ENCODE measurements at places on chromosomes 5 and 9.

- no peak for DNase-seq
Measured at GRCh38 chr5:98755406-98755805, 18.1 kb upstream of the RGMB start.

DNA sequence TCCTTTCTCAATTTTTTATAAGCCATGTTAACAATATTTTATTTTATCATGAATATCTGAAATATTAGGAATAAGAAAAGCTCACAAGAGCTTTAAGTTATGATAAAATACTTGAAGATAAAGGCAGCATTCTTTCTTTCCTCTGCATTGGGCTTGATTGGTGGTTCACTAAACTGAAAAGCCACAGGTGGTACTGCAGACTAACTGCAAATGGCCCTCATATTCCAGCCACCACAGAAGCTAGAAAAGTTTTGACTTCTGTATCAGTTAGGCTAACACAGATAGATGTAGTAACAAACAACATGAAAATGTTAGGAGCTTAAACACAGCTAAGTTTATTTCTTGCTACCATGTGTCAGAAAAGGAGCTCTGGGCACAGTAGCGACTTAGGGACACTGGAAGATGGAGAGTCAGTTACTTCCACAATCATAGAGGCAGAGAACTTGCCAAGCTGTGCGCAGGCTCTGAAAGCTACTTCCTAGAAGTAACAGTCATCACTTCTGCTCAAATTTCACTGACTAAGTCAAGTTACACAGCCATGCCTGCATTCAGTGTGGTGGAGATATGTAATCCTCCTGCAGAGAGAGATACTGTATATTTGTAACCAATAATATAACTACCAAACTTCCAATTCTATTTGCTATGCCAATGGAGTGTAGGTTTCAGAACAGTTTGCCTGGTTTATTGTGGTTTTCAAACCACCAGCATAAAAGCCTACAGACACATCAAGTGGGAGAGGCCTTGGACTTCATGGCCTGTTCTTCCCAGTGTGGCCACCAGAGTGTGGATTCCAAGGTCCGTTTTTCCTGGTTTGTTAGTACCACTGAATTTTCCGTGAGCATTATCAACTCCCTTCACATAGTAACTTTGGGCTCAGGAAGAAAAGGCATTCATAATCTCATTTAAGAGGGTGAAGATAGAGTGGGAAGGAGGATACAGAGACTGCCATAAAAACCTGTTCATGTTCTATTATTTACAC lies 268.3 kb downstream of the PJA2 start:
- DNase-seq: no peak

GRCh38 chr9:137025517-137025966 lies 2.5 kb downstream of the ABCA2 start:
- peak; percentile 81 for DNase-seq

GRCh38 chr5:124737651-124738050 lies 8.8 kb downstream of the ZNF608 start:
- DNase-seq: no peak

DNA sequence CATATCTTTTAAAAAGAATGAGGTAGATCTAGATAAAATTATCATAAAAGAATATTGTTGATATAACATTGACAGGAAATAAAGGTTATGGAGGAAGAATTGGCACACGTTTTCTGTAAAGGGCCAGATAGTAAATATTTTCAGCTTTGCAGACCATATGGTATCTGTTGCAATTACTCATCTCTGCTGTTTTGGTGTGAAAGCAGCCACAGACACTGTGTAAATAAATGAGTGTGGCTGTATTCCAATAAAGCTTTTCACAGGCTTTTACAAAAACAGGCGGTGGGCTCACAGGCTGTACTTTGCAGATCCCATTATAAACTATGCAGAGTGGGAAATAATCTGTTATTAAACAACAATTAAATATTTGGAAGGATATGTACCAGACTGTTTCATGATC lies 87.4 kb downstream of the SGCD start:
- no peak for DNase-seq

DNA sequence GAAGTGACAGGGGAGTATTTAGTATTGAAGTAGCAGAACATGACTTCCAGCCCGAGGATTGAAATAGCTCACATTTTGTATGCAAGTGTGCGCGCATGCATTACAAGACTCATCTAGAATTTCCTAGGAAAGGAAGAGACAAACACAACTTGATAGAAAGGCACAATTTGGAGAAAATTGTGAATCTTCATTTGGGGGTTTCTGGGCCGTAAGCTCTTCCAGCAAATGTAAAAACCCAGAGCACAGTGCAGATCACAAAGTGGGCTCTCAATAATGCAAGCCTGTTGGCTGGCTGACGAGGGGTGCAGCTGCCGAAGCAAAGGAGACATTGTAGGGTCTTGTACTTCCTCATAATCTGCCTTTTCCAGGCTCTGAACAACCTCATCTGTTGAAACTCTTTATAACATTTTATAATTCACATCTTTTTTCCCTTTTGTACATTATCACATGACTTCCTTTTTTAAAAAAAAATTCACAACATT lies 109.0 kb downstream of the BAAT start:
- DNase-seq: no peak

DNA sequence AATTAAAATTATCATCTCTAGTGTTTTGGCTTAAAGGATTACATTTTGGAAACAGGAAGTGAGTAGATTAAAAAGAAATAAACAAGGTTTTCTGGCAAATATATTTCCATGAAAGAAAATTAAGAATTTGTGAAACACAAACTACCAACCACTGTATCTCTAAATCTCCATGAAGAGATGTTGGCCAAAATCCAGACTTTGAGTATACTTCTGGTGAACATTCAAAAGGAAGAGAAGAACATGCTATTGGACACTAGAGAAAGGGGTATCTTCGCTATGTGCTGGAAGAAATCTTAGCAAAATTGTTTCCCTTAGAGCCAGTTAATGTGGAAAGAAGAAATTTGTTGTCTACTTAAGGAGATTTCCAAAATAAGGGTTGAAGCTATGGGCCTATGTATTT lies 710.4 kb upstream of the CTNND2 start:
- DNase-seq: no peak

DNA sequence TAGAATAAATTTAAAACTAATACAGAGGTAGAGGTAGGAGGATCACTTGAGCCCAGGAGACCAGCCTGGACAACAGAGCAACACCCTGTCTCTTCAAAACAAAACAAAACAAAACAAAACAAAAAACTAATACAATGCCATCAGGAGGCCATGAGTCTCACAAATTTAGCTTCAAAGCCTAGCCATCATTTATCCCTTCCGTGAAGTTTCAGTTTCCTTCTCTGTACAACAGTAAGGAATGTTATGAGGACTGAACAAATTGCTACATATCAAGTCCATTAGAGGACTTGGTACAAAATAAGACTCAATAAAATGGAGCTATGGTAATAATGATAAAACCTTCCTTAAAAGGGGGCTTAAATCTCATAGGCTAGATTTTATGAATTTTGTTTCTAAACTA lies 60.8 kb downstream of the MAPKAP1 start:
- no peak for DNase-seq

DNA sequence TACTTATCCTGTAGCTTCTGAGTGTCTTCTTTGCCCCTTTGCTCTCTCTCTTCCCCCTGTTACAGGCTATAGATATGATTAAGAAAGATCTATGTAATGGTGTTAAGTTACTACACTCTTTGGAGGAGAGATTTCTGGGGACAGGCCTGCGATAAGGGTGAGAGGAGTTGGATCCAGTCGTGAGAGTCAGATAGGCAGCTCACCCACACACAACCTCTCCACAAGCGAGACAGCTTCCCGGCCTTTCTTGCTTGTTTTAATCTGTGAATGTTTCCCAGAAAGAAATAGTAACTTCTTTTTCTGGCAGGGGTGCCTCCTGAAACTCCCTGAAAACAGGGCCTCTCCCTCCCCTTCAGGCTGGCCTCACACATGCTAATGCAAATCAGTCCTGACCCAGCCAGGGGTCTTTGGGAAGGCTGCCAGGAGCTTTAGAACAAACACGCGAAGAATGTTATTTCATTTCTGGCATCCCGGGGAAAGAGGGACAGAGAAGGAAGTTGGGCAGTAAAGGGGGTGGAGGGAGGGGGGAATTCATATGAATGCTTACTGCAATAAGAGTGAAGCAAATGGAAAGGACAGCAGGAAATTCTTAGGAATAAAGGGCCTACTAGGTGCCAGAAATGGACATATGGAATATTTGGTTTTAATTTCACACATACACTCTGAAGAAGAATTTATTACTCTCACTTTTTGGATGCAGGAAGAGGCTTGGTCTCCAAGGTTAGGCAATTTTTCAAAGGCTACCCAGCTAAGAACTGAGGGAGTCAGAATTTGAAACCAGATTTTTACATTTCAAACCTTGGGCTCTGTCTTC lies 215.8 kb upstream of the TRIM32 start:
- DNase-seq: no peak

- DNase-seq: no peak
Measured at GRCh38 chr5:81895307-81895706, 76.5 kb upstream of the ATG10 start.

DNA sequence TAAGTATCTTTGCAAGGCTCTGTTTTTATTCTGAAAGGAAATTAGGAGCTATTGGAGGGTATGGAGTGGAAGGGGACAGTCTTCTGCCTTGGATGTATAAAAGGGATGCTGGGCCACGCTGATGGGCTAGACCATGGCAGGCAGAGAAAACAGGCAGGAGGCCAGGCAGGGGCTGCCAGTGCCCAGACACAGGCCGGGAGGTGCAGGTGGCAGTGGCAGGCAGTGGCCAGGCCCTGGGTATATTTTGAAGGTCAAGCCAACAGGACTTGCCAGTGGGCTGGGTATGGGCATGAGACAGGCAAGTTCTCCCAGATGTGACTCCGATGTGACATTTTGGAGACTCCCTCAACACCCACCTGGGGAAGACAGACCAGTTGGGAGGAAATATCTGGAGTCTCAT lies 131.9 kb downstream of the KCNIP1 start:
- no peak for DNase-seq

DNA sequence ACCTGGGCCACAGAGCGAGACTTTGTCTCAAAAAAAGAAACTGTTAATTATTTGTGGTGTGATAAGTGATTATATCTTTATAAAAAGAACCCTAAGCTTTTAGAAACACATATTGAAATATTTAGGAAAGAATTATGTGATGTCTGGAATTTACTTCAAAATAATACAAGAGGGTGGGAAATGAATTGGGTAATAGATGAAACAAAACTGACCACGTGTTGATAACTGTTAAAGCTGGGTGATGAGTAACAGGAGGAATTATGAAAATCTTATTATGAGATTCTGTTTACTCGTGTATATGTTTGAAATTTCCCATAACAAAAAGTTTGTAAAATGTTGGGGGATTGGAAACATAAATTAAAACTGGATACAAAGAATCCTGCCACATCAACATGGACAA lies 33.0 kb upstream of the PPP2CA start:
- DNase-seq: no peak

- DNase-seq: no peak
Measured at GRCh38 chr5:1390861-1391600, 46.1 kb upstream of the CLPTM1L start.

DNA sequence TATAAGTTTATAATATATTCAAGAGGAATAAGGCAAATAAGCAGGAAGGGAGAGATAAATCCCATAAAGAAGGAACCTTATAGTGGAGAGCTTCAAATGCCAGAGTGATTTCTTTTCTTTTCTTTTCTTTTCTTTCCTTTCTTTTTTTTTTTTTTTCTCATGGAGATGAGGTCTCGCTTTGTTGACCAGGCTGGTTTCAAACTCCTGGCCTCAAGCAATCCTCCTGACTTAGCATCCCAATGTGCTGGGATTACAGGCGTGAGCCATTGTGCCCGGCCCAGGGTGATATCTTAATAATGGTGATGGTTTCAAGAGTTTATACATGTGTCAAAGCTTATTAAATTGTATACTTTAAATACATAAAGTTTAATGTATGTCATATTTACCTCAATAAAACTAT lies 19.6 kb upstream of the FOCAD start:
- no peak for DNase-seq

DNA sequence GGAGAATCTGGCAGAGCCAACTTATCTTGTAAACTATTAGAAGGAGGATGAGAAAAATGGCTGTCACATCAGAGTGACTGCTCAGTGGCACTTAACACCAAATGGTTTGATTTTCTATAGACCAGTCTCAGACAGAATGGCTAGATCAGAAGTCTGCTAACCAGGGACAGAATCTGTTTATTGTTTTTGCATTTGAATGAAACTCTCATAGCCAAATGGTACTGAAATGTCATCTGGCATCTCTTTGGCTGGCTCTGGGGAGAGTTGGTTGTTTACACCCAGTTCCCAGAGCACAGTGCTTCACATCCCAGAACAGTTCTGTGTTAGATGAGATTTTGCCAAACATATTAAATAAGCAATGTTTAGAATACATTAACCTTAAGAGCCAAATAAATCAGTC lies 106.6 kb upstream of the HMHB1 start:
- DNase-seq: no peak

GRCh38 chr9:72305707-72306106 lies 59.3 kb downstream of the ZFAND5 start:
- DNase-seq: no peak

DNA sequence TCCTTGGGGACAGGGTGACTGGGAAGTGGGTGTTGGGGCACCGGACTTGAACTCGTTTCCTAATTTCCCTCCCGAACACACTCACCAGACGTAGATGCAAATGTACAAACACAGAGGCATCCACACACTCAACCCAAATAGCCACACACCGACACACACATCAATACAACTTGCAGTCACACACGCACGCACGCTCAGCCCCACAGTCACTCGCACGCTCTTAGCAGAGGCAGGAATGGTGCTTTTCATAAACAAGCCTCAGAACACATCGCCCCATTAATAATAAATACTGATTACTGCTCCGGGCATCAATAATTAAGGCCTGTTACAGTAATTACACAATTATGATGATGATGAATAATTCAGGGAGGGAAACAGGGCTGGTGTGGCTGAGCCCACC lies 5.7 kb downstream of the BARHL1 start:
- DNase-seq: no peak
